ENCODE measurements at places on chromosomes 3 and 15. TPM values are rescaled to one million over a fixed set of nuclear protein-coding genes. Genes with fewer than 3 reads are reported as not detected.

DNA sequence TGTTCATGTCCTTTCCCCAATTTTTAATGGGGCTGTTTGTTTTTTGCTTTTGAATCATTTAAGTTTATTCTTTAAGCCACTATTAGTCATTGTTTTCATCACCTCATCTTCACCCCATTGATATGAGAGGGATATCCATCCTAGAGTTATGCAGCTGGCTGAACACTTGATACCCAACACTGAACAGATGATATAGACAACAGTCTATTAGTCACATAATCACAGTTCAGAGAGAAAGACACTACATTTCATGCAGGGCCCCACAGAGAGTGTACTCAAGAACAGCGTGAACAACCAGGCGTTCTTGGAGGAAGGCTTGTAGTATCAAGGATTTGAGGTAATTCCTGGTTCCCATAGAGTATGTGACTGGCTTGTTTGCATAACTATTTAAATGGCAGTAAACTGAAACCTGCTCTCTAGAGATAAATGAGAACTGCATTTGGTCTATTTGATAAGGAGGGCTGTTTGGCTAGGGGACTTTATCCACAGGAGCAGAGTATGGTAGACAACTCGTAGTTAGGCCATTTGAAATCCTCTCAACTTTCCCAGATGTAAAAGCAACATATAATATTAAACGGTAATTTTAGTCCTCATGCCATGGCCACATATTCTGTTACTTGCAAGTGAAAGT lies 618.7 kb downstream of the SI start:
- DNase-seq, result no peak

The SCN11A gene
- total RNA-seq, result 11.8 TPM

The GPR149 gene
- total RNA-seq, result not detected

DNA sequence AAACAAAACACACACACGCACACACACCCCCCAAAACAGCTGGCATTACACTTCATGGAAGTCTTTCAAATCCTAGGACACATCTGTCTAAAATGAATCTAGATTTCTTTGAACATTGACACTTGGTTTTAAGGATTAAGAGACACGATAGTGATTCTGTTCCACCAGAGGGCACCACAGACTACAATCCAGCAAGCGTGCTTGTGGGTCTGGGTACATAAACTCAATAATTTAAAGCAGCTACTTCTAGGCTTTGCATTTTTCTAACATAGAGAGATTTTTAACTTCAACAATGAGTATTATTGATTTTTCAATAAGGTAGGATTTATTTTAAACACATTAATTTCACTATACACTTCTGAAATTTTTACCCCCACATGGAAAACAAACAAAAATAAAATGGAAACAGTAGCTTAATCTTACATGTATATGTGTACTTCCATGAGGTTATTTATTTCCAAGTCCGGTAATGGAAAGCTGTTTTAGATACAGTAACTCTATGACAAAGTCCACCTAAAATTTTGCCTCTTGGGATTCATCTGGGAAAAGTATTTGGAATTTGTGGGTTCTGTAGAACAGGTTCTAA lies 564.0 kb upstream of the TGFBR2 start:
- peak; percentile 48 for DNase-seq

- no peak for DNase-seq
Measured at GRCh38 chr3:139522421-139522820, 17.1 kb downstream of the RBP1 start.

The PTPRG gene
- 95.3 TPM for total RNA-seq

The ITIH3 gene
- total RNA-seq, result 1.4 TPM

GRCh38 chr3:177513815-177514610 lies 316.7 kb upstream of the TBL1XR1 start:
- DNase-seq, result no peak

DNA sequence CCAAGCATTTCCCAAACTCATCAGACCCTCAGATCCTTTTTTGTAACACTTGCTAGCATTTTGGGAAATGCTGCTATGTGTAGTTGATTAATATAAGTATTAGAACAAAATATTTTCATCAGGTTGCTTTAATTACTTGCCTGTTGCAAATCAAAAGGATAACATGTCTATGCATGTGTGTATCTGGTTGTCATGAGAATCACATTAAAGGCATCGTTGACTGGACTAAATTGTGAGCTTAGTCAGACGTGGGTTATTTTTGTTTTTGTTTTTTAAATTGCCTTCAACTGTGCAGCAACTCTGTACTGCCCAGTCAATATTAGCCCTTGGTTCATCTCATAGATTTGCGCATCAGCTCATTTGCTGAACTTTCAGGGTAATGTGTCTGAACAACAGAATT lies 81.6 kb downstream of the SLMAP start:
- no peak for DNase-seq

Measured in urinary bladder (tissue), 4 donors.